ENCODE measurements at places on chromosomes 1 and 21.

GRCh38 chr1:69650779-69651178 lies 83.1 kb downstream of the LRRC7 start:
- no peak for DNase-seq

GRCh38 chr1:83839566-83840173 lies 159.3 kb downstream of the TTLL7 start:
- peak; percentile 62 for DNase-seq

DNA sequence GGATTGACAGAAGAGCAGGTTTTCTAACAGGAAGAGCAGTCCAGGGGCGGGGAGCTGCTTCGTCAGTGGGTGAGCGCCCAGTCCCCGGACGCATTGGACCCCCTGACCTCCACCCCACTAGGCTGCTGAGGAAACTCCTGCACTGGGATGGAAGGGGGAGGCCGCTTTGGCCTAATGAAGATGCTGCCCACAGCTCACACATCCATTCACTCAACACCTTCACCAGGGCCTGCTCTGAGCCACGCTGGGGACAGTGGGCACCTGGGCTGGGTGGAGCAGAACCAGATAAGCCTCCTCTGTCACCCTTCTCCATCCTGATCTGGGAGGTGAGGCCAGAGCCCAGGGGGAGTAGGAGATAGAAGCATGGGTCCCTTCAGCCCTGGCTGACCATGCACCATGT lies 13.3 kb downstream of the LRP8 start:
- no peak for DNase-seq

DNA sequence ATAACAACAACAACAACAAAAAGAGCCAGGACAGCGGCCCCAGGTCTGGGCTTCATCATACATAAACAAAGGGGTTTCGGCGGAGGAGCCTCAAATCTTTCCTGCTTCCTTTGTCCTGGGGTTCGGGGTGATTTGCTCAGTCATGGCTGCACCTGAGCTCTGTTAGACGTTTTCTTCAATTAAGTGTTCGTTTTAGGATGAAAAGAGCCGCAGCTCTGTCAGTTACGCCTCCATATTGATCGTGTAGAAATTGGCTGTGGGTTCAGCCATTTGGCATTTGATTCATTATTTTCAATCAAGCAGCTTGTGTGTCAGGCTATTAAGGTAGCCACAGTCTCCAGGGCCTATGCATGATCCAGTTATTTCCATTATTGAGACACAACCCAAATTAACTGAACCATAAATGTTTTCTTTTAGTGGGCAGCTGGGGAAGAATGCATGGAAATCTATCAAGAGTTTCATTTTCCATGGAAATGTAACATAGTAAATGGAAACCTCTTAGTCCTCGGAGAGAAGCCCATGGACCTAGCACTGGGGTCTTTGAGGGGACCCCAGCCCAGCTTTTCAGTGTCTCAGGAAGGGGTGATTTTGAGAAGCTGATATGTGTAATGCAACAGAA lies 370.0 kb upstream of the C1orf174 start:
- DNase-seq, result no peak

GRCh38 chr1:162471290-162471853 lies 26.2 kb upstream of the UHMK1 start:
- no peak for DNase-seq

GRCh38 chr1:3533067-3534048 lies 78.0 kb downstream of the MEGF6 start:
- no peak for DNase-seq

- no peak for DNase-seq
Observed at GRCh38 chr1:4986306-4986705, 331.9 kb downstream of the AJAP1 start.

All from fibroblast of skin of scalp (primary cell).